HTR-8/SVneo (cell line): ENCODE measurements at places on chromosomes 16 and 17.

- DNase-seq, result no peak
Measured at GRCh38 chr16:28267356-28267755, 25.0 kb upstream of the SBK1 start.

- no peak for DNase-seq
Measured at GRCh38 chr16:64778777-64779176, 343.1 kb downstream of the CDH11 start.

DNA sequence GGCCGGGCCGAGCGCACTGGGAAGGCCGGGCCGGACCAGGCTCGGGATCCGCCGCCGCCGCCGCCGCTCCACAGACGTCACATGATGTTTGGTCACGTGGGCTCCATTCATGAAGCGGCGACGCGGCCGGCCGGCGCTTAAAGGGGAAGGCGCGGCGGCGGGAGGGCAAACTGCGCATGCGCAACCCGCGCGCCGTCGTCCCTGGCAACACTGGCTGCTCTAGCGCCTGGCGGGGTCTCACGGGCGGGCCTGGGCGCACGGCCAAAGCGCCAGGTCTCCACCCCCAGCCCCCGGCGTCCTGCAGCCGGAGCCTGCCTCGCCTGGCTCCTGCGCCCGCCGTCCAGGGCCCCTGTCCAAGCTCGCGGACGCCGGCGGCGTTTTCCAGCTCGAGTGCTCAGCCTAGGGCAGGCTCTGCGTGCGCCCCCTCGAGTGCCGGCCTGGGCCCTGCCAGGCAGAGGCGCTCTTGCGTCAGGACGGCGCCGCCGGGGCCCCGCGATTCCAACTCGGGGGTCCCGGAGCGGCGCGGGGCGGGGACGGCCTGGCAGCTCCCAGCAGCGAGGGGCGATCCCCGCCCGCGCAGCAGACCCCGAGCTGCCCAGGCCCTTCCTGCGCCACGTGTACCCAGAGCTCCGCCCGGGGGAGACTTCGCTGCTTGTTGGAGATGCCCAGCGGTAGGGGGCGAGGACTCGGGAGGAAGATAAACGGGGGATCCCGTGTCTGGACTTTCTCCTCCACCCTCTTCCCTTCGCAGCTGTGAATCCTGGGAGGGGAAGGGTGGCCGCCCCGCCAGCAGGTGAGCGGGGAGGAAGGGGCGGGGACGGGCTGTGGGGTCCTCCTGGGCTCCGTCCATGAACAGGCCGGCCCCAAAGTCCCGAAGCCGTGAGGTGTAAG, at the start of gene MAFG:
Gene MAFG, minus strand, starts transcription at position 83 of the 891 bp plus-strand sequence. CDS start 4,550 bp downstream, outside the sequence.
- peak; percentile 94 for DNase-seq

GRCh38 chr16:51701025-51701424, 550.0 kb upstream of the SALL1 start:
- DNase-seq, result no peak

GRCh38 chr17:62937606-62938005, 28.4 kb upstream of the TANC2 start:
- DNase-seq, result no peak

DNA sequence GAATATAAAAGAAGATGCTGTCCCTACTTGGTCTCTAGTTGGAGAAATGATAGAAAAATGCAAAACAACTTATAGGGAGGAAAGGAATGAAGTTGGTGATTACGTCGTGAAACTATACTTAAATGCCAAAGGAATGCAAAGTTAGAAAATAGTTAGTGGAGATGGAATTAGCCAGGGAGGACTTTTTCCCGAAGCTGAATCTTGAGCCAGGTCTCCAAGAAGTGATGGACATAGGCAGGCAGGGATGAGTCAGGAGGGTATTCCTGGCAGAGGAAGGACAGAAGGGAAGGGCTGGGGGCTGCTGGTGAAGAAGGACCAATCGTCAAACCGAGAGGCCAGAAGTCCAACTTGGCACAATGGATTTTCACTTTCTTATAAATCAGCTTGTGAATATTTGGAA, 1.8 kb downstream of the SNTB2 start:
- no peak for DNase-seq

DNA sequence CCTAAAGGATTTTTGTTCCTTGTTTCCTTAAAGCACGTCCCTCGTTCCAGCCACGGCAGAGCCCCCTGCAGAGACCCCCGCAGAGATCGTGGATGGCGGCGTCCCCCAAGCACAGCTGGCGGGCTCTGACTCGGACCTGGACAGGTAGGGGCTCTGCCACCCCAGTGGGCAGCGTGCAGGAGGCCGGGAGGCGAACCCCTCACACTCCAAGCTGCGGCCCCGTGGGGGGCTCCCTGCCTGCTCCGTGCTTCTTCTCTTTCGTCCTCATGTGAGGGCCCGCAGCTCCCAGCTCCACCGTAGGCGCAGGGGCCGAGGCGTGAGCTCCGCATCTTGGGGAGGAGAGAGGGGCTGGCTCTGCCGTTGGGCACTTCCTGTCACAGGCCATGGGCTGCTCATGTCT, 8.5 kb downstream of the TELO2 start:
- DNase-seq, result no peak

DNA sequence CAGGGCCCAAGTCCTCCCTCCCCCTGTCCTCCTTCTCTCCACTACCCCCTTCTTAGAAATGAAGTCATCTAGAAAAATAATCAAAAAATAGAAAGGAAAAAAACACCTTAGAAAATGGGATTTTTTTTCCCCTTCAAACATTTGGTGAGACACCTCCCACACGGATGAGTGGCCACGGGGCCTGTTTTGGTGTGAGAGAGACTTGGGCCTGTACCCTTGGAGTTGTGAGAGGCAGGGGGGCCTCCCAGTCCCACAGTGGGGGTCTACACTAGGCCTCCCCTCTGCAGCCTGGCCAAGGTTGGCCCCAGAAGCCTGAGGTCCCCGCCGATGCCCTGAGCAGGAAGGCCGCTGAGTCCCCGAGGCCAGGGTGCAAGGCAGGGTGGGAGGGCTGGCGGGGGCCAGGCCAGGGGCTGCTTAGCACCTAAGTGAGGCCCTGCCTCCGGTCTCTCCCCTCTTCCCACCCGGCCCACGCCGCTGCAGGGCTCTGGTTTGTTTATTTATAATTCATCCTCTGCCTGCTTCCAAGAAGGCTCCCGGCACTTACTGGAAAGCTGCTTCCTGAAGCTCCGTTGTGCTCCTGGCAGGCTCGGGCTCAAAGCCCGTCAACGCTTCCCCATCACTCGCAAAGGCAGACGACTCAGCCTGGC, 26.4 kb downstream of the NPTX1 start:
- DNase-seq, result no peak
